ENCODE measurements at places on chromosomes 13 and 19.

DNA sequence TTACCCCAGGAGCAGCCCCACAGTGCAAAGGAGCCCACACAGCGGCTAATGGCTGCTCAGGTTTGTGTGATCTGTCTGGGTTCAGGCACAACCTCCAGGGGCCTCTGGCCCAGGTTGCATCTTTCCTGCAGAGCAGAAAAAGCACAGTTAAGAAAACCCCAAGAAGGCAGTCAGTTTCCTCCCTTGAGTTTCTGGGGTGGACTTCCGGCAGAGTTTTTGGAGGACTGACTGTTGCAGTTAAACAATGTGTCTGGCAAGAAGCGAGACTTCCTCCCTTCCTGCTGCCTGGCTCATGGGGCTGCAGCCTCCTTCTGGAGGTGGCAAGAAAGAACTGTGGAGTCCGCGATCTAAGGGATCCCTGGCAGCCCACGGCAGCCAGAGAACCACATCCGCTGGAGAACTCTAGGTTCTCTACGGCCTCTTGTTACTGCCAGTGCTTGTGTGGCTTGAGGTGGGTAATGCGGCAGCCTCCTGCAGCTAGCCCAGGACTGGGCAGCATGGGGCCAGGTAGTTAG, 114.4 kb downstream of the ZDHHC20 start:
- DNase-seq, result no peak

DNA sequence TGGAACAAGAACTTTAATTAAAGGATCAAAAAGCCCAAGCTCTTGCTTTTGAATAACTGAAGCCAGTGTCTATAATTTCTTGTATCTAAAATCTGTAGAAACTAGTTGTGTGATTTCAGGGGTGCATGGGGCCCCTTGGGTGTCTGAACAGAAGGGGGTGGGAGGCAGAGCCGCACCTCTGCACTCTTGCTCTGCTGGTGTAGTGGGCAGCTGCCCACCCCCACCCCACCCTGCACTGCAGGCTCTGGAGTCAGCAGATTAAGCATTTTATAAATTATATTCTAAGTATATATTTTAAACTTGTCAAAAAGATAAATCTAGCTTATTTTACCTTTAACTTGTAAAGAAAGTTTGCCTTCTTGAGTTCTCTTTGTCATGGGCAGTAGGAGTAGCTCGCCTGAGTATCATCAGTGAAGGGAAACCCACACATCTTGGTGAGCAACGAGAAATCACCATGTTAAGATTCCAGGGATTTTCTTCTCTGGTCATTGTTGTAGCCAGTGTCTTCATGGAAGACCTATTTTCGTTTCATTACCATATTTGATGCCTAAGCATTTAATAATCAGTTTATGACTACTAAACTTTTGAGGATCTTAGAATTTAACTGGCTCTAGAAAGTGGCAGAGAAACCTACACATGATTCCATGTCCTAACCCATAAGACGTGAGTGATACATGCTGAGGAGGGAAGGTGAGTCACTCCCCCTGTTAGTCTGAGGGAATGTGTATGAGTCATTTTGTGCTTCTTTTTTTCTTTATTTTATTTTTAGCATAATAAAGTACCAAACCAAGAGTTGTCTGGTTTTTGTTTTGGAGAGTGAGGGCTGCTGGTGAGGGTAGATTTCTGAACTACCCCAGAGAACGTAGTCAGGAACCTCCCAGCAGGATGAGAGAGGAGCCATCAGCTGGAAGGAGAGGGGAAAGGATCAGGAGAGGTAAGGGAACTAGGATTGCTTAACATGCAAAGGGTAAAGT, 7.7 kb downstream of the UBE2L5 start:
- no peak for DNase-seq

- no peak for DNase-seq
Measured at GRCh38 chr13:78160793-78161192, 242.2 kb upstream of the EDNRB start.

DNA sequence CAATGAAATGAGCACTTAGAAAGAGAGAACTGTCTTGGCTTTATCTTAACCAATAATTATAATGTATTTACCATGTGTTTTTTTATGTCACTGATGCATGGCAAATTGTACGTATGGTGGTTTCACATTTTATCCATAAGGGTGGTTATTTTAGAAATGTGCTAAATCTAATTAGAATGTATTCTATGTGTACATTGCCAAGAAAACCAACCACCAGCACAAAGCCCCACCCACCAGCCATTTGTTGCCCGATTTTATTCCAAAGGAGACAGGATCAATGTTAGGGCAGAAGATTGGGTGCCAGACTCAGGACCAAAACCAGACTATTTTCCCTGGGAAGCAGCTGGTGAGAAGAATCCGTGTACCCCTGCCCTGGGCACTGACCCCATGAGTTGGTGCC, 63.0 kb upstream of the SOX1 start:
- no peak for DNase-seq

GRCh38 chr19:9528757-9529336, 9.6 kb downstream of the ZNF426 start:
- no peak for DNase-seq

- DNase-seq, result no peak
Measured at GRCh38 chr13:24636776-24637175, 43.4 kb upstream of the ATP12A start.

- DNase-seq, result no peak
Measured at GRCh38 chr19:4715529-4716221, 8.0 kb downstream of the DPP9 start.

GRCh38 chr19:33654840-33655508, 33.2 kb downstream of the CHST8 start:
- no peak for DNase-seq

DNA sequence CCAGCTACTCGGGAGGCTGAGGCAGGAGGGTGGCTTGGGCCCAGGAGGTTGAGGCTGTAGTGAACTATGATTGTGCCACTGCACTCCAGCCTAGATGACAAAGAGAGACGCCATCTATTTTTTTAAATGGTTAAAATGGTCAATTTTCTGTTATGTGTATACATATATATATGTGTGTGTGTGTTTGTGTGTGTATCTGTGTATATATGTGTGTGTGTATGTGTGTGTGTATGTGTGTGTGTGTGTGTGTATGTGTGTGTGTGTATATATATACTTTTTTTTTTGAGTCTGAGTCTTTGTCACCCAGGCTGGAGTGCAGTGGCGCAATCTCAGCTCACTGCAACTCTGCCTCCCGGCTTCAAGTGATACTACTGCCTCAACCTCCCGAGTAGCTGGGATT, 42.9 kb upstream of the KLF2 start:
- DNase-seq, result no peak

GRCh38 chr19:46659151-46660007, 1.6 kb downstream of the DACT3 start:
- no peak for DNase-seq

- DNase-seq, result no peak
Measured at GRCh38 chr19:40381321-40381720, 8.7 kb downstream of the HIPK4 start.

GRCh38 chr13:93004919-93005318, 221.7 kb upstream of the GPC6 start:
- DNase-seq, result no peak

- DNase-seq, result no peak
Measured at GRCh38 chr19:45733160-45733810, at the start of gene MEIOSIN. Gene MEIOSIN (plus strand): TSS chr19:45733439. CDS start chr19:45735377, 1,938 bp downstream.

GRCh38 chr19:19334063-19334988, 13.7 kb downstream of the MAU2 start:
- DNase-seq, result no peak

DNA sequence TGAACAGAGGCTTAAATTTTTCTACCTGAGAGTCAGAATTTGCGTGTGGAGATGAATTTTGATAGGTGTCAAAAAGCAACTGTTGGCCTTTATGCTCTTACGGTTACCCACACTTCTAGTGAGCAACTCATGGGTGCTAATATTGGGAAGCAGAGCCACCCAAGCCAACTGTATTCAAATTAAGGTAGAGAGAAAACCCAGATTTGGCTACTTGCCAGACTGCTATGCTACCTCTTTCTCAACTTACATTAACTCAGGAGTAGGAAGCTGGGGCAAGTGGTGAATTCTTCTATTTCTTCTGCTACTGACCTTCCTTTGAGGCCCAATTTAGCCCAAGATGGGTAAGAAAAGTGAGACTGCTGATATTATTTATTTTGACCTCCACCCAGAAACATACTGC, 83.9 kb downstream of the OLFM4 start:
- no peak for DNase-seq

- DNase-seq, result no peak
Measured at GRCh38 chr19:4929186-4929585, 19.9 kb downstream of the UHRF1 start.

GRCh38 chr13:51596541-51596940, 12.3 kb downstream of the WDFY2 start:
- DNase-seq, result no peak

DNA sequence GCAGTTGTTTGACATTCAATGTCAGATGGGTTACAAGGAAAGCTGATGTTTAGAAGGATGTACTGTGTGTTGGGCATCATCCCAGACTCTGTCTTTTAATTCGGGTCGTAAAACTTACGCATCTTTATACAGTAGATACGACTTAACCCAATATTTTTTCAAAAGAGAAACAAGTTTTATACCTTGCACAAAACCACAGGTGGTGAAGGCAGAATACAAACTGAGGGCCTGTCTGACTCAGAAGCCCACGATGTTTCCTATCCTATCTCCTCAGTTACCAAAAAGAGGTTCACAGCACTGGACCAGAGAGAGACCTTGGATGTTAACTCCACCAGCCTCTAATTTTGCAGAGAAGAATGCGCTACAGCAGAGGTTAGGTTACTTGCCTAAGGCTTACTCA, 477.0 kb downstream of the FOXO1 start:
- DNase-seq, result no peak

GRCh38 chr19:42563352-42564210, 31.1 kb downstream of the CEACAM8 start:
- no peak for DNase-seq

DNA sequence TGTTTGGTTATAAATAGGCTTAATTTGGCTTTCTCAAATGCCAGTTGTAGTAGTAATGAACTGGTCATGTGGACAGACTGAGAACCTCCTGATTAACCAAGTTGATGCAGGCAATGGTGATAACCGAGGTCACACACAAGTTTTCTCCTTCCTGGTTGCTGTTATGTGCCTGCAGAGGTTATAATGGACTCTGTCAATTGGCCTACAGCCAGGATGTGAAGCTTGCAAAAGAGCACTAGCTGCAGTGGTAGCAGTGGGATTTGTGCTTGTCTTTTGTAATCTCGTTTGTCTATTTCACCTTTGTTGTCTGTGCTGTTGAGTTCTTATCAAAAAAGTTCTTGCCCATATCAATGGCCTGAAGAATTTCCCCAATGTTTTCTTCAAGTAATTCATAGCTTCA, 20.6 kb downstream of the OR10H3 start:
- no peak for DNase-seq

- no peak for DNase-seq
Measured at GRCh38 chr13:52798770-52799430, 49.5 kb downstream of the PCDH8 start.

DNA sequence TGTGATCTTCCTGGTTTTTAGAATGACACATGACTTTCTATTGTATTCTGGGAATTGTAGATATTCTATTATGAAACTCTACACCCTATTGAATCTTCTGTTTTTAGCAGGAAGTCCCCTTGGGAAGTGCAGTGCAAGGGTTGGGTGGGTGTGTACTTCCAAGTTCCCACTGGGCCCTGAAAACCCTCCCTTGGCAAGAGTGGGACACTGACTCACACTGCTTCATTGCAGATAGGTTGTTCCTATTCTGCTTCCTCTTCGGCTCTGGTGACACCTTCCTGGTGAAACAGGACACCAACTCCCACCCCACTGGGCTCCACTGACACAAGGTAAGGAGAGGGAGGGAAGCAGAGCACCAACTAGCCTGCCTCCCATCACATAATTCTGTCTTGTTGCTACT, 121.8 kb downstream of the KCTD12 start:
- DNase-seq, result no peak

DNA sequence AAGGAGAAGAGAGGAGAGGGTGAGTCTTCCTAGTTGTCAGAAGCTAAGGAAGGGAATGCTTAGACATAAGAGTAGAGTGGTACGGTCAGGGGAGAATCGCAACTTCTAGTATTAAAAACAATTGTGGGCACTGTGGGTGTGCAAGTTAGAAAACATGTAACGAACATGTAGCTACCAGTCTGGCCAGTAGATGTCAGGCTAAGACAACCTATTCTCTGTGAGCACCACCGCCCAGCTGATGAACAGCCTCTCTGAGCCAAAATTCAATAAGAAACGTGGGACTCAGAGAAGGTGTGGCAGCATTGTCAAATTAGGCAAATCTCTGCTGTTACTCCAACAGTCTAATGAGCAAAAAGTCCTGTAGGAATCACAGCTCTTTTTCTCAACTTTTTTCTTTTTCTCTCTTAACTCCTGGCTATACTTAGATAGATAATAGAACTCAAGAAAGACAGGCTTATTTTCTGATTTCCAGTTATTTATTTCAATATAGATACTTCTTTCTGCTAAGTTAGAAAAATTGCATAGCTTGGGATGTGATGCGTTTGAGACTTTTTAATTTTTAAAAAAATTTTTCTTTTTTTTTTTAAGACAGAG, 186.2 kb downstream of the USP12 start:
- peak; percentile 21 for DNase-seq

DNA sequence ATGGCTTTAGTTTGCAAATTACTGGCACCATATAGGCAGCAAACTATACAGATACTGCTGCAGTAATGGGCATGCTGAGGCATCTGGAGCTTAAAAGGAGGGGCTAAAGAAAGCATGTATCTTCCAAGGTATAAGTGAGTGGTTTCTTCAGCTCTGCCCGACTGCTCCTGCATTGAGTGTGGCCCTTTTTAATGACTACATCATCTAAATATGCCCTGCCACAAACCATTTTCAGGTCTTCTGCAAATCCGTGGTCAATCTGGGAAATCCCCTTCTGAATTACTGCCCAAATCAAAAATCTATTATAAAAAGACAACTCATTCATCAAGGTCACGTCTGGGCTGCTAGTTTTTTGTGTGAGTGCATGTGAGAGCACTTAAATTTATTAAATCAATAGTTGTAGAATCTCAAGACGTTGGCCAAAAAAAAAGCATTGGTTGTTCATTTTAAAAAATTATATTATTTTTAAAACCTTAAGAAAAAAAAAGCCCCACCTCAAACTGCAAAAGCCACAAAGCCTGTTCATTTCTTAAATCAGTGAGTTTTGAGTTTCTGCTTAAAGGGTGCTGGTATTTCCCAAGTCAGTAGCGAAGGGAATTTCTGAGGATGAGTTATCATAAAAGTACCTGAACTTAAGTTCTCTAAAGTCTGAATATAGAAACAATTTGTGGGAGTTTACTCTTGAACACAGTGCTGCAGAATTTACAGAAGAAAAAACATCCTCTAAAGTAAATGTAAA, 16.3 kb downstream of the LCP1 start:
- no peak for DNase-seq

DNA sequence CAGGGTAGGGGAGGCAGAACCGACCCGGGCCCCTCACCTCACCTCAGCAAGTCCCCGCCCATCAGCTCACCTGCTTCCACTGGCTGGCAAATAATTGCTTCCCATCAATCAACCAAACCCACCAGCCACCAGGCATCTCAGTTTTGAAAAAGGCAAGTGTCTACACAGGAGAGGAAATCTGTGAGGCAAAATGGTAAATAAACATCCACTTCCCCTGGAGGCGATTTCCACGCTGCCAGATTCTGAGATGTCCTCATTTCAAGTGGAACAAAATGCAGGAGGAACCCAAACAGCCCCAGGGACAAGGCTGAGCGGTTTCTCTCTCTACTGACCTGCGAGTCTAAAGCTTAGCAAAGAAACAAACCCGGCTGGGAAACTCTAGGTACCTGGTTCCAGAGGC, 117.5 kb downstream of the CRYL1 start:
- DNase-seq, result no peak

- DNase-seq, result no peak
Measured at GRCh38 chr13:63107179-63107943, 1691.7 kb upstream of the PCDH20 start.

GRCh38 chr19:30249911-30250310, 122.3 kb upstream of the ZNF536 start:
- no peak for DNase-seq

All from T-helper 17 cell (primary cell).